ENCODE measurements at places on chromosomes 4 and X.

GRCh38 chrX:13119386-13119785 is 75.0 kb upstream of the FAM9C start:
- no peak for DNase-seq

DNA sequence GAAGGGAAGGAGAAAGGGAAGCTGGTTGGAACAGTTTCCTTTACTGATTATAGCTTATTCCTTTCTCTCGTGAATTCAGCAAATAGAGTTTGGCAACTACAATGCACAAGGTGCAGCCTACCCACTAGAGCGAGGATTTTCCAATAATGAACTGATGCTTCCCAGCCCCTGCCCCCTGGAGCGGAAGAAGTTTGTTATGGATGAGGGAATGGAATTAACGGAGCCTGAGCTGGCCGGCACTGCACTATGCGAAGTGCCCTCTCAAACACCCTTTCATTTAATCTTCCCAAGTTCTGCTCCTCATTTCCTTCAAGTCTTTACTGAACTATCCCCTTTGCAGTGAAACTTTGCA is 42.5 kb upstream of the CBR4 start:
- no peak for DNase-seq

DNA sequence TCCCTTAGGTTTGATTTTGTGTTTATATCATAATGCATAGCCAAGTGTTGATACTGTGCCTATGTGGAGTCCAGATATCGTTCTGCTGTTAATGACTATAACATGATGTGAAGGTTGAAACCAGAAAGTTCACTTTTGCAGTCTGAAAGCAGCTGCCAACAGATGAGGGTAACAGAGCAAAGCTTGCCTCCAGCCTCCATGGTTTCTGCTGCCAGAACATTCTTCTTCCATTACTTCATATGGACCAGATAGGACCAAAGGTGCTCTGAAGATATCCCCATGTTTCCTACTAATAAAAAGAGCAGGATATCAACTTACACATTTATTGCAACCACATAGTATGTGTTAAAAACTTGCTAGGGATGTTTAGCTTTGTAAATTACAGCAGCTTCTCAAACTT is 394.1 kb downstream of the SPRY1 start:
- no peak for DNase-seq

- DNase-seq: no peak
Observed at GRCh38 chr4:188976644-188977115, 837.4 kb downstream of the TRIML1 start.

GRCh38 chr4:43875655-43876054 is 573.0 kb downstream of the KCTD8 start:
- no peak for DNase-seq

DNA sequence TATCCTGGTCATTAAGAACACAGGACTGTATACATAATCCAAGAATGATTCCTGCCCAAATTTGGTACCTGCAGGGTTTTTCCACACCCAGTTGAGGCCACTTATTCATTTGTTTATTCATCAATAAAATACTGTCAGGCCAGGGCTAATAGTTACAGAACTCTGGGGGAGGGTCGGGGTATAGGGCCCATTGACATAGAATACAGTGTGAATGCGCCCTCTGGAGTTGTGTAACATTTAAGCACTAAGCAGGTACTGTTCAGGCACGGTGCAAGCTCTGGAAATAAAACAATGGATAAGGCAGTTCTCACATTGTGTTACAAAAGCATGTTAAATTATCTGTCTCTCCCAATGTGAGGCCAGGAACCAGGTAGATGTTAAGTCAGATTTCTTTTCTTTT is 30.8 kb upstream of the LRBA start:
- no peak for DNase-seq

- DNase-seq: no peak
Observed at GRCh38 chr4:116480546-116480945, 604.8 kb downstream of the TRAM1L1 start.

DNA sequence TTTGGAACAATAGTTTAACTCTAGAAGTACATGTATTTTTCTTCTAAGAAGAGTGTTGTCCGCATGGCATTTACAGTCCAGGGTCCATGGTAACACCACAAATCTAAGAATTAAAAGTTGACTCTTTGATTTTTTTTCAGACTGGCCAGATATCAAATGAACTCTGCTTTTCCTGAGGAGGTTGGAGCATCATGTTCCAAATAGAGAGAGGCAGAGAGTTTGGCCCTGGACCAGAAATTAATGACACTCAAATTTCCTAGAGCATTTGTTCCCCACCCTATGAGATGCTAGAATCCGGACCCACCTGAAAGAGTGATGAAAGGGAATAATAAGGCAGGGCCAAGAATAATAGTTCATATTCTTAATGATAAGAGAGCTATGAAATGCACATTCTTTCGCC is 47.0 kb upstream of the NAP1L5 start:
- DNase-seq: no peak

- no peak for DNase-seq
Observed at GRCh38 chr4:40316782-40317635, 18.1 kb upstream of the CHRNA9 start.

DNA sequence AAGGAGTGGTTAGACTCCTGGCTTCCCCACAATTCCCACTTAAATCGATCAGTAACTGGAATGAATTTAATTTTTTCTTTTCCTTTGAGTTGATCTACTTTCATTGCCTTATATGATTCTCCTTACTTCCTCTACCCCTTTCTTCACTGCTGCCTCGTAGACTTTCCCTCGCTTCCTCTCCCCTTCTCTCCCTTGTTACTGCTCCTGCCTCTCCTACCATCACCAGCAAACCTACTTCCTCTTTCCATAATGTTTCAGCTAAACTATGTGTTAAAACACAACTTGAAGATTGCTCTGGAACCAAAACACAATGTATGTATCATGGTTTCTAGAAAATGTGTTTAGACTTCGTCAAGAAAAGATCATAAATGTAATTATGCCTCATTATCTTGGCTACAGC is 132.0 kb upstream of the TET2 start:
- no peak for DNase-seq

DNA sequence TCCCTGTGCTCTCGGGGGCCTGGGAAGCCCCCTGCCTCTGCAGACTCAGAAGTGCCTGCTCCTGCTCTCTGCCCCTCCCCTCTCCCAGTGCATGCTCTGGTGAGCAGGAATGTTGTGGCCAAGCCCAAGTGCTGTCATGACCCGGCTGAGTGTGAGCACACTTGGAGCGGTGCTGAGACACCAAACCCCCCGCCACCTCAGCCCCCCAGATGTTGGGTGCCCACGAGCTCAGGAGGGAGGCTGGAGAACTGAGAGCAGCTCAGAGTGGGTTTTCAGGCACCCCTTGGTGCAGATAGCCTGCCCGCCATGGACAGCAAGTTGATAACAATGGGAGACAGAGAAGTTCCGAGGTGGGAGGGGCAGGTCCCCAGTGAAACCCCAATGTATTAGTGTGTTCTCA is 477.4 kb downstream of the ACTRT1 start:
- DNase-seq: no peak

- no peak for DNase-seq
Observed at GRCh38 chrX:42783451-42783850, 5.5 kb upstream of the PPP1R2C start.

Measured in esophagus squamous epithelium (tissue), 5 donors.